ENCODE measurements at places on chromosomes 13 and 19. TPM values are rescaled to one million over a fixed set of nuclear protein-coding genes. Genes with fewer than 3 reads are reported as not detected.
A peak's percentile ranks its signal among the peaks of the same experiment; 100 is the strongest.

The ZNF419 gene
- 13.1 TPM for total RNA-seq

- DNase-seq: no peak
Observed at GRCh38 chr13:110195547-110196485, 111.1 kb downstream of the COL4A1 start.

DNA sequence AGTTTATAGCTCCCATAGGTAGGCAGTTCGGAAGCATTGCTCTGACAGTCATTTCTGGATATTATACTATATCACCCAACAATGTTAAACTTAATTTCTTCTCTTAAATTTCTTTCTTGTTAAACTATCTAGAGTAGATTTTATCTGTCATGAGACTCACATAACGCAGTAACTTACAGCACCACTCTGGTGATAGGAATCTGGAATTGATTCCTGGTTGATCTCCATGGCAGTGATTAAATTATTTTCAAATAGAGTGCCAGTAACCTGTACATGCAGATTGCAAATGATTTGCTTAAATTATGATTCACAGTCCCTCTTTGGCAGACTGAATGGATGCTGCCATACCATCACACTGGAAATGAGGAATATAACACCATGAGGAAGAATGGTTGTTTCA lies 722.1 kb downstream of the DACH1 start:
- no peak for DNase-seq

DNA sequence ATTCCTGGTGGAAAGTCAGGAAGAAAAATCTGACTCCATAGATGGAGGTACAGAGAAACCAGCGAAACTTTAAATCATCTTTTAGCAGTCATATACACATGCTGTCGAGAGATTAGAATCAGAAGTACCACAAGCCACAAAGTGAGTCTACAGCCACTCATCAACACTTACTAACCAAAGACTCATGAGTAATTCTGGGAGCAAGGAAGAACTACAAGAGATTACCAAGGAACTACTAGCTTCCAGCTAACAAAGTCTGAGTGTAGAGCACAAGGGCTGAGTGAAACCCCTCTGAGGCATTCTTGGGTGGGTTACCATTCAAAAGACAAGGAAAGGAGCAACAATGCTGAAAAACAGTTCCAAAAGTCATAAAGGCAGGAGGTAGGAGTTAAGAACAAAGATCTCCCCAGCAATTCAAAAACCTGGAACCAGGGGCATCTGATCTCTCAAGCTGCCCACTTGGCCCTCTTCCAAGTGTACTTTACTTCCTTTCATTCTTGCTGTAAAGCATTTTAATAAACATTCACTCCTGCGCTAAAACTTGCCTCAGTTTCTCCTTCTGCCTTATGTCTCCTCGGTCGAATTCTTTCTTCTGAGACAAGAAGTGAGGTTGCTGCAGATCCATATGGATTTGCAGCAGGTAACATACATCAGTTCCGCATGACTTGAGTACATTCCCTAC lies 13.0 kb downstream of the RBM26 start:
- peak; percentile 92 for DNase-seq

The SSC5D gene
- 66.1 TPM for total RNA-seq

The F10 gene
- total RNA-seq: not detected

- no peak for DNase-seq
Observed at GRCh38 chr13:112203614-112204013, 136.7 kb downstream of the SOX1 start.

- DNase-seq: no peak
Observed at GRCh38 chr13:113917096-113917495, 53.2 kb upstream of the GAS6 start.

- peak; percentile 39 for DNase-seq
Observed at GRCh38 chr19:1105008-1105872, 1.4 kb downstream of the GPX4 start.

The NCAN gene
- total RNA-seq: not detected

The ZNF222 gene
- 4.0 TPM for total RNA-seq

GRCh38 chr19:47158879-47159503 lies 28.4 kb downstream of the SAE1 start:
- DNase-seq: peak; percentile 73

GRCh38 chr19:18662972-18663732 lies 20.3 kb upstream of the CRTC1 start:
- DNase-seq: no peak

The PCDH17 gene
- 0.70 TPM for total RNA-seq

DNA sequence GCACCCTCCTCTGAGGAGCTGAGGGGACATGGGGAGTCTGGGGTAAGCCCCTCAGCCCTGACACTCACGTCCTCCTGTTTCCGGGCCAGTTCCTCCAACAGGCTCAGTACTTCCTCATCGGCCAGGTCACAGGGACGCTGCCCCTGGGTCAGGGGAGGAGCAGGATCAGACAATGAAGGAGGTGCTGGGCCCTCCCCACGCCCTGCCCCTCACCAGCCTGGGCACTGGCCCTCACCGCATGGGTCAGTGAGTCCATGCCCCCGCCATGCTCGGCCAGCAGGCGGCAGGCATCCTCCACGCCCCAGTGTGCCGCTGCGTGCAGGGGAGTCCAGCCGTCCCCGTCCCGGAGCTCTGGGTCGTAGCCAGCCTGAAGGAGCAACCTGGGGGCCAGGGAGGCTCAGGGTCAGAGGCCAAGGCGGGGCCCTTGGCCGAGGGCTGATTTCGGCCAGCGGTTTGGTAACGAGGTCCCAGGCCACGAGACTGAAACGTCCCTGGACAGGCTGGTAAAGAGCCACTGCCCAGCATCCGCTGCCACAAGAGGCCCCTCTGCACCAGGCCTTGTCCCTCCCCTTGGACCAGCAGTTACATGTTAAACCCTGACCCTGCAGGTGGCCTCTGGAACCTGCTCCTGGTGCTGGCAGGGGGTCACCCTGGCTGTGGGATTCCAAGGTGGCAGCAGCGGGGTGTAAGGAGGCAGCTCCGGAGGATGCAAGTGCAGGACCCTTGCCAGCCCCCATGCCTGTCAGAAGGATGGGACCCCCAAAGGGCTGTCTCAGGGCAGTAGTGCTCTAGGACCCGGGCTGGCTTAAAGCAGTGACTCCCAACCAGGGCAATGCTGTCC lies 18.5 kb downstream of the PPP1R12C start:
- no peak for DNase-seq

GRCh38 chr13:75271846-75272245 lies 210.1 kb downstream of the TBC1D4 start:
- DNase-seq: peak; percentile 56

The ZNF154 gene
- total RNA-seq: 13.1 TPM

GRCh38 chr19:16522559-16523377 lies 19.5 kb downstream of the CHERP start:
- no peak for DNase-seq

DNA sequence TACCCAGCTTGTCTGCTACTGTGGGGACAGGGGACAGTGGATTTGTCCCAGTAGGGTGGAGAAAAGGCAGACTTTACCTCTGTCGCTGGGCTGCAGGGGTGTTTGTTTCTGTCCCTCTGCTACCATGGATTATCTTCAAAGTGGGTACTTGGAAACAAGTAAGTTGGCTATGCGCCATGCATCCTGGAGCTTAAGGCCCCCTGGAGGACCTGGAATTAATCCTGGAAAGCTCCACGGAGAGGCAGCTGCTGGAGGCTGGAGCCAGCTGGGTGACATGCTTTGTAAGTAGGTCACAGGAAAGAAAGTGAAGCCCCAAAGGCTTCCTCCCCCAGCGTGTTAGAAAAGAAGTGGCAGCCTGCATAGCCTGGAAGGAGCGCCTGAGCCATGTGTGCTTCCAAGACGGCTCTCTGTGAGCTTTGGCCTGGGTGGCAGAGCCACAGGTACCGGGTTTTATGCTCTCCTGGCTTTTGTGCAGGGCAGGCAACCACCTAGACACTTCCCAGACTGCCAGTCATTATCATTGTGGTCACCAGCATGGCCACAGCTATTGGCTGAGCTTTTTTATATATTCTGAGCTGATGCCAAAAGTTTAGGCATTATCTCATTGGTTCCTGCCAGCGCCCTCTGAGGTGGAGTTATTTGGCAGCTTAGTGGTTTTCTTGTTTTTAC lies 9.5 kb downstream of the B3GLCT start:
- DNase-seq: peak; percentile 56

The TICAM1 gene
- 10.0 TPM for total RNA-seq

DNA sequence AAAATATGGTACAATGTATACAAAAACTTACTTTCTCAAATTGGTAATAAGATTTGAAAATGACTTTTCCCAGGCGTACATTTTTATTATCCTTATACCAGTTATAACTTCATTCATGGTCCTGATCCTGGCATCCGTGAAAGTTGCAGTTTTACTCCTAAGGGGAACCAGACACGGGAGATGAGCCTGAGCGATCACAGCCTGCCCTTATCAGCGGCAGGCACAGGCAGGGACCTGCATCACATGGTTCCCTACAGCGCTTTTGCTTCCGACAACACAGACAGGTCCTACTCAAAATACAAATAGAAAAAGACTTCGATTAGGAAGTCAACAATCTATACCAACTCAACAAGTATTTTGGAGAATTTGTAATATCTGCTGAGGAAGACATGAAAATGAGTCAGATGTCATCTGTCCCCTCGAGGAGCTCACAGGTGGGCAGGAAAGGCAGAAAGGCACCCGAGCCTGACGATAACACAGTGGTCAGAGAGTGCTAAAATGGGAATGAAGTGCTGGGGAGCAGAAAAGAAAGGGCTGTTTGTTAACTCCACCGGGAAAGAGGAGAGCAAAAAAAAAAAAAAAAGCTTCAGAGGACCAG lies 93.4 kb downstream of the ABCC4 start:
- no peak for DNase-seq

GRCh38 chr19:4583961-4584669 lies 24.6 kb upstream of the SEMA6B start:
- peak; percentile 29 for DNase-seq

The CRB3 gene
- 1.6 TPM for total RNA-seq

DNA sequence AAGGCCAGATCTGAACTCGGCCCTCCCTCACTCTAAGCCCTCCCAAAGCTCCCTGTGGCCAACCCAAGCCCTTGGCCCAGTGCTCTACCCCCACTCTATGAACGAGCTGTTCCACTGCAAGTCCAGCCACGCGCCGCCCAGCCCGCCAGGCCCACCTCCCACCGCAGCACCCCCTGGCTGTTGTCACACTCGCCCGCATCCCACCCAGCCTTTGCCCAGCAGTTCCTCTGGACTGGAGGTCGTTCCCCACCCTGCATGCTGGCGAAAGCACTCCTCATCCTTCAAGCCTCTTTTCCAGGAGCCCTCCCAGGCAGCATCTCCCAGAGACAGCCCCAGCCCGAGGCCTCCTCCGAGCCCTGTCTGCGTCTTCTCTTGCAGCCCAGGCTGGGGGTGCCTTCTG lies 33.1 kb upstream of the ONECUT3 start:
- DNase-seq: no peak
